Uterine smooth muscle cell (primary cell): ENCODE measurements at places on chromosomes 3 and 15. TPM values are rescaled to one million over a fixed set of nuclear protein-coding genes. Genes with fewer than 3 reads are reported as not detected.

UBE2E2 gene
- 49.9 and 54.9 TPM in 2 replicates for total RNA-seq

GNB5 gene
- total RNA-seq: 42.4 and 45.4 TPM in 2 replicates

KPNA1 gene
- total RNA-seq: 34.5 and 54.9 TPM in 2 replicates

RFX7 gene
- total RNA-seq: 4.0 and 4.6 TPM in 2 replicates

CAV3 gene
- total RNA-seq: not detected in 2 replicates

MAP1A gene
- total RNA-seq: 89.7 and 90.5 TPM in 2 replicates

GOLGA6L7 gene
- total RNA-seq: not detected in 2 replicates

TBC1D2B gene
- 26.7 and 57.1 TPM in 2 replicates for total RNA-seq

DPH3 gene
- 15.8 and 19.0 TPM in 2 replicates for total RNA-seq

EPHB1 gene
- 0.12 and 0.77 TPM in 2 replicates for total RNA-seq

GPR176 gene
- total RNA-seq: 135 and 142 TPM in 2 replicates

VEPH1 gene
- 56.1 and 144 TPM in 2 replicates for total RNA-seq

UPK1B gene
- total RNA-seq: not detected in 2 replicates

FOXL2 gene
- 11.2 and 12.8 TPM in 2 replicates for total RNA-seq

CAMKV gene
- not detected in 2 replicates for total RNA-seq

CELSR3 gene
- 0.89 and 1.00 TPM in 2 replicates for total RNA-seq

GRM2 gene
- under 0.01 TPM in 2 replicates for total RNA-seq

HAUS2 gene
- total RNA-seq: 40.6 and 56.8 TPM in 2 replicates

ROBO1 gene
- total RNA-seq: 37.1 and 63.6 TPM in 2 replicates

FOXB1 gene
- total RNA-seq: under 0.01 TPM in 1 of 2 replicates, not detected in the other

ACP3 gene
- 11.1 and 27.1 TPM in 2 replicates for total RNA-seq

ASB14 gene
- total RNA-seq: under 0.01 TPM in 1 of 2 replicates, not detected in the other
